ENCODE measurements at places on chromosomes 4 and X. TPM values are rescaled to one million over a fixed set of nuclear protein-coding genes. Genes with fewer than 3 reads are reported as not detected.
A peak's percentile ranks its signal among the peaks of the same experiment; 100 is the strongest.

- peak overlapping the region; percentile 10 for H3K4me3 ChIP-seq
- DNase-seq, result no peak
Observed at GRCh38 chrX:132034648-132035047, 11.5 kb downstream of the STK26 start.

GRCh38 chr4:7427831-7428260, 6.9 kb downstream of the PSAPL1 start:
- no peak overlapping the region for H3K27ac ChIP-seq
- DNase-seq, result no peak
- H3K27me3 ChIP-seq, result no peaks in the 10 kb centered on the region
- H3K4me1 ChIP-seq, result no peaks in the 10 kb centered on the region

- H3K36me3 ChIP-seq, result peaks cover 2% of the 10 kb centered on the region
- peak overlapping the region; percentile 95 for H3K4me3 ChIP-seq
Observed at GRCh38 chr4:25913056-25913850, 767 bp upstream of the SMIM20 start.

Gene GPRASP2
- total RNA-seq, result 1.4 TPM

Gene ADAM29
- not detected for total RNA-seq

All from activated T-cell treated with anti-CD3 and anti-CD28 coated beads, Interleukin-2, amount 50 U/mL, for 72 hours (primary cell).